Adrenal gland (tissue), 19 donors: ENCODE measurements at places on chromosomes 6 and 20. TPM values are rescaled to one million over a fixed set of nuclear protein-coding genes. Genes with fewer than 3 reads are reported as not detected.

DNA sequence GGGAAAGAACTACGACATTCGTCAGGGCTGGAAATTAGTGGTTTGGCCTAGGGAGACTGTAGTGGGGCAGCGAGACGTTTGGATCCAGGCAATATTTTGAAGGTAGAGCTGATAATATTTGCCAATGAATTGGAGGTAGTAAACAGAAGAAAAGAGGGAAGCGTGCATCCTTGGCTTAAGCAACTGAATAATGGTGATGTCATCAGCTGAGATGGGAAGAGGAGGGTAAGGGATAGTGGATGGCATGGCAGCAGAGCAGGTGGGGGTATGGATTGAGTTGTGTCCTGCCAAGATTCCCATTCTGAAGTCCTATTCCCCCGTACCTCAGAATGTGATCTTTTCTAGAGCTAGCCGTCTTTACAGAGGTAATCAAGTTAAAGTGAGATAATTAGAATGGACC, 119.2 kb downstream of the PDE7B start:
- DNase-seq, result no peak

GRCh38 chr6:20173833-20174792, 38.2 kb downstream of the MBOAT1 start:
- DNase-seq, result no peak

DNA sequence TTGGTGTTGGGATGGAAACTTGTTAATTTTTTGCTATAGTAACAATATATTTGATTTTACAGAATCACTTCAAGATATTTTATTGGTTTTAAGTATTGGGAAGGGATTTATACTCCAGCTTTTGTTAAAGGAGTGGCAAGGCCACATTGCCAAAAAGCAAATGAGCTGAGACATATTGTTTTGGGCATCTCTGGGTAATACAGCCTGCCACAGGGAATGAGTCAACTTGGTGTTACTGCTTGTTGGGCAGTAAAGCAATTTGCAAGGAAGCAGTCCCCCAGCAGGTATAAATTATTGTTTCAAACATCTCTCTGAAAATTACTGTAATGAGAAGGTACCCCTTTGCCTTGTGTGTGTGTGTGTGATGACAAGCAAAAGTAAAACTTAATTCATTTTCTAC, 868.3 kb upstream of the FLRT3 start:
- DNase-seq, result no peak

DNA sequence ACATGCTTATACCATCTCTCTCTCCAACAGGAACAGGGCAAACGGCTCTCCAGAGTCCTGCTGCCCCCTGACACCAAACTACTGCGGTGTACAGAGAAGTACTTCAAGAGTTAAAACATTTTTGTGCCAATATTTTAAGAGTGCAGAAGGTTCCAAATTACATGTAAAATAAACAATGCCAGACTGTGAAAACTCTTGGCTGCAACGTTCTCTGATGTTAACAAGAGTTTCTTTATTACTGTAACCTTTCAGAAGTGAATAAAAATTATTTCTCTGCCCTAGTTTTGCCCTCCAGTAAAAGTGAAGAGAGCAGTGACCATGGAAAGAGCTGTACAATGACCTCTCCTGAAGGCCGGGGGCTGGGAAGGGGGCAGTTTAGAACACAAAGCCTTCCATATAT, 41.4 kb upstream of the FAM83C start:
- no peak for DNase-seq

- DNase-seq, result no peak
These were observed 232.6 kb downstream of the SOD2 start for GRCh38 chr6:159460476-159460875.

DNA sequence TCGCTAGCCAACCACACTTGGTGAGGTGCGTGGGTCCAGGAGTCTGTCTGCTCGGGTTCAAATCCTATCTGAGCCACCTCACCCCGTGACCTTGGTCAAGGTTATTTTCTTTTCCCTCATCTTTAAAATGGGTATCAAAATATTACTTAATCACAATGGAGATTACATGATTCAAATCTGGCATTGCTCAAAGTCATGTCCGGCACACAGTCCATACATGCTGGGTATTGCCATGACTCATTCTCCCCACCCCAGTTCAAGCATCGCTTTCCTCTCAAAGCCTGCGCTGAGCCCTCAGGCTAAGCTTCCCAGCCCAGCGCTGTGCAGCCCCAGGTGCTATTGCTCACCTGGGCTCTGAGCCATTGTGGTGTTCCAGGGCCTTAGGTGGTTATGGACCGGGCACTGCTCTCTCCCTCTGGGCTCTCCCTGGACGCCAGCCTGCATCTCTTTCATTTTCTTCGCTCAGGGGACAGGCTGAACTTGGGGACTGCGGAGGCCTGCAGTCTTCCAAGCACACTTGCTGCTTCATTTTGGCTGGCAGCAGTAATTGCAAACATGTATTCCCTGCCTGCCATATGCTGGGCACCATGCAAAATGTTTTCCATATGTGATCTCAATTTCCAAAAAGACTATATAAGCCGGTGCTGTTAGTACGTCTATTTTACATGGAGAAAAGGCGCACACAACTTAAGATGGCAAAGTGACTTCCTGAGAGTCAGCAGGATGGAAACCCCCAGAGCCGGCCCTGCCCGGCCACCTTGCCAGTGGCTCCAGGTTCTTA, 27.3 kb downstream of the WRNIP1 start:
- peak; percentile 8 for DNase-seq

- no peak for DNase-seq
These were observed 29.7 kb downstream of the CHMP4B start for GRCh38 chr20:33840759-33841435.

GRCh38 chr6:34218691-34219090, 18.0 kb upstream of the HMGA1 start:
- DNase-seq, result no peak

DNA sequence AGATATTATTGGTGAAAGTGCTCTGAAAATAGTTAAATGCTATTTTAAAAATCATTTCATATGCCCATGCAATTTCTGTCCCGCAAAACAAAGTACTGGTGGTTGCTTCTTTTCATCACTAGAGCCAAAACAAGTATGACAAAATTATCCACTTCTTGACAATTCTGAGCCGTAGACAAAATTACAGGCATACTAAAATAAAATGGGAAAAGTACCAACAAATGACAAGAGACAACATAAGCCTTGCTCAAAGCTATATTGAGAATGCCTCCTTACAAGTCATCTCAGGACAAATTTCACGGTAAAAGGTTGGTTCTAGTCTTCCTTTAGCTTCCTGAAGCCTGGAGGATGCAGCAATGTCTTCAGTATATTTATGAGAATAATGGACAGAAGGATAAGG, 28.9 kb downstream of the NDRG3 start:
- no peak for DNase-seq

GMEB2 gene
- polyA plus RNA-seq, result 13.9 TPM

SRMS gene
- not detected for polyA plus RNA-seq

SYCP2L gene
- polyA plus RNA-seq, result 1.0 TPM

WFDC10B gene
- not detected for polyA plus RNA-seq

MAP3K5 gene
- 41.9 TPM for polyA plus RNA-seq
